Brain (organoid and tissue), 16 donors: ENCODE measurements at places on chromosomes 5 and 9. TPM values are rescaled to one million over a fixed set of nuclear protein-coding genes. Genes with fewer than 3 reads are reported as not detected.

Gene TMEM252
- not detected for polyA plus RNA-seq

Gene IGIP
- 3.7 TPM for polyA plus RNA-seq

- DNase-seq, result no peak
Observed at GRCh38 chr5:132070460-132071337, 2.9 kb upstream of the CSF2 start.

DNA sequence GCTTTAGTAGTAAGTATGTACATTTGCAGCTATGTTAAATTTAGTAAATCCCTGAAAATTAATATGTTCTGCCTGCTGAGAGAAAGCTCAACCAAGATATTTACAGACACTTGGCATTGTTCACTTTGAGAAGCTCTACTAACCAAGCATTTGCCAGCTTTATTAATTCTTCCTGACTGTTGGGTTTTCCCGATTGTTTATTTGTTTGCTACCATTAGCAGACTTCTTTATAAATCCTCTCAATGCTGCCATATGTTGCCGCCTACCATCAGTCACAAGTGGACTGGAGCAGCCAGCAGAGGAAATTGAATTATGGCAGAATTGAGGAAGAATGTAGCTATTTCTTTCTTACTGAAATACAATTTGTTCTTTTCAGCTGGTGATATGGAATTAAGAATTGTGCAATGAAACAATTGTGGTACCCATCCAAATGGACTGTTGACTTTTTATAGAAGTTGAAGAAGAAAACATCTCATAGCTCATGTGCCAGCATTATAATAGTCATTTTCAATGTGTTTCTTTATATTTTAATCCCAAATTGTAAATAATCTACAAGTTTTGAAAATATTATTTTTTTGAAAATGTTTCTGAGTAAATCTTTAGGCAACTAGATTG lies 588.7 kb upstream of the CDH6 start:
- no peak for DNase-seq
